ENCODE measurements at places on chromosomes 2 and 18.

GRCh38 chr2:175468431-175469098 is 287.1 kb upstream of the ATP5MC3 start:
- DNase-seq = no peak

DNA sequence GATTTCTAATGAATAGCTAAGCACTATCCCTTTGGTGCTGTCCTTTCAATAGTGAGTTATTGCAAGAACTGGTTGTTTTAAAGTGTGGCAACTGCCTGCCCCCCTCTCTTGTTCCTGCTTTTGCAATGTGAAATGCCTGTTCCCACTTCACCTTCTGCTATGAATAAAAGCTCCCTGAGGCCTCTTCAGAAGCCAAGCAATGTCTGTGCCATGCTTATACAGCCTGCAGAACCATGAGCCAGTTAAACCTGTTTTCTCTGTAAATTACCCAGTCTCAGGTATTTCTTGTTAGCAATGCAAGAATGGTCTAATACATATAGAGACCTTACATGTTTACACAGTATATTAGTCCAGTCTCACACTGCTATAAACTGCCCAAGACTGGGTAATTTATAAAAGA is 15.0 kb upstream of the METTL21A start:
- no peak for DNase-seq

DNA sequence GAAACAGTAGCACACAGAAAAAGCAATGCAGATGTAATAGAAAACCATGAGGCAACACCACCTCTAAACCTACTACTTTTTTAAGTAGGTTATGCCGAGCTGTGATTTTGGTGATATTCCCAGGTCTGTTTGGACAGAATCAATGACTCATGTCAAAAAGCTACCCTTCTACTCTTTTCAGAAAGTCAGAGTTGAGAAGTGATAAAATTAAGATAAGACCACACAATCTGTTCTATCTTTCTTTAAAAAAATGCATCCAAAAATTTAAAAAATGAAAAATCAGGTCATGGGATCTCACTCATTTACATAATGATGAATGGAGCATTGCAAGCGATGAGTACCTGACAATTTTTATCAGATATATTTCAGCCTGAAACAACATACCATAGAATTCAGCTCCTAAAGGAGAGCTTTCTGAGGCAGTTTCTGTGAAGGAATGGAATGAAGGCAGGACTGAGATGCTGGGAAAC is 826.3 kb downstream of the BCL11A start:
- no peak for DNase-seq

- DNase-seq = no peak
Measured at GRCh38 chr2:50529600-50530218, 502.2 kb downstream of the NRXN1 start.

- no peak for DNase-seq
Measured at GRCh38 chr2:185875136-185875931, 136.7 kb downstream of the FSIP2 start.

DNA sequence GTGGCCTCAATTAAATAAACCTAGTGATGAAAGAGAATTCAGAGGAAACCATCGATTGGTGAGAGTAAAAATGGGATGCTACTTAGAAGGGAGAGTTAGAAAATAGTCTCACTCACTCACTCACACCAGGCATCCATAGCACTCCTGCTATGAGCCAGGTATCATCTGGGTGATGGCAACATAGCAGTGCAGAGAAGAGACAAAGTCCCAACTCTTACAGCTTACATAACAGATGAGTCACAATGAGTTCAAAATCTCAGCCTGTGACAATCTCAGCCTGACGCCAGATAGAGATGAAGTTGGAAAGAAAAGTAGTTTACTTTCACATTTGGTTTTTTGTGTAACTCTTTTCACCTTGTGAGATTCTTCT is 55.4 kb upstream of the THOC1 start:
- no peak for DNase-seq

GRCh38 chr2:71617266-71617665 is 163.9 kb downstream of the DYSF start:
- no peak for DNase-seq

DNA sequence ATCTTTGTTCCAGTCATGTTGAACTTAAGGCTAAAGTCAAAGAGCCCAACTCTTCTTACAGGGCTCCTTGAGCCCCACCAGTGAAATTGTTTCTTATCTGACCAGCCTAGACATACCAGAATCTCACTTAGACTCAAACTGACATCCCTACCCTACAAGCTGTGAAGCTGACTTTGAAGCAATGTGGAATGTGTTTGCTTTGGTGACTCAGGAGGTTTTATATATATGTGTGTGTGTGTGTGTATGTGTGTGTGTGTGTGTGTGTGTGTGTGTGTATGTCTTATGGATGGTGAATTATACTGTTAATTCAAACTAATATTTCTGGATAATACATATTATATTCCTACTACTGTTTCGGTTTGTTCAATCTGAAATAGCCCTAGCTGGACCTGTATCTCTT is 67.3 kb downstream of the CAMKMT start:
- DNase-seq = no peak

DNA sequence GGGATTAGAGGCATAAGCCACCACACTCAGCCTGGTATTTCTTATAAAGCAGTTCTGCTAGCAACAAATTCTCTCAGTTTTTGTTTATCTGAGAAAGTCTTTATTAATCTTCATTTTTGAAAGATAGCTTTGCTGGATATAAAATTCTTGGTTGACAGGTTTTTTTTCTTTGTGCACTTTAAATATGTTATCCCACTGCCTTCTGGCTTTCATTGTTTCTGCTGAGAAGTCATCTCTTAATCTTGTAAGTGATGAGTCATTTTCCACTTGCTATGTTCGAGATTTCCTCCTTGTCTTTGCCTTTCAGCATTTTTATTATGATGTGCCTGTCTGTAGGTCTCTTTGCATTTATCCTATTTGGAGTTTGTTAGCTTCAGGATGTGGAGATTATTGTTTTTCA is 5.9 kb upstream of the ELAC1 start:
- no peak for DNase-seq

GRCh38 chr2:62452701-62453454 is 53.1 kb downstream of the TMEM17 start:
- no peak for DNase-seq

- no peak for DNase-seq
Measured at GRCh38 chr2:240791221-240791800, 28.7 kb downstream of the KIF1A start.

GRCh38 chr2:170815746-170816503 is 762 bp upstream of the GAD1 start:
- peak; percentile 35 for DNase-seq

GRCh38 chr2:151640087-151640486 is 94.2 kb downstream of the NEB start:
- DNase-seq = no peak

DNA sequence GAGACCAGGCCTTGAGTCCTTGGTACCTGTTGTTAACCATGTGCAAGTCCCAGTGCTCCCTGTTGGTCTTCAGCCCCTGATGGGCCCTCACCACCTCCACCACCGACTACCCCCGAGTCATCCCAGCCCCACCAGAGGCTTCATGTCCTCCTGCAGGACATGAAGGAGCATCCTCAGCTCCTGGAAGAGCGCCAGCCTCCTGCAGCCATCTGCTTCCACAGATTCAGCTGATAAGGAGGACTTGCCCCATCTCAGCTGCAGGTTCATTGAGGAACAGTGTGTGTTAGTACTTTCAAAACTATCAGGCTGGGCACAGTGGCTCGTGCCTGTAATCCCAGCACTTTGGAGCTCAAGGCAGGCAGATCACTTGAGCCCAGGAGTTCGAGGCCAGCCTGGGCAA is 151.9 kb downstream of the ATP9B start:
- no peak for DNase-seq

GRCh38 chr18:34965108-34965507 is 76.1 kb upstream of the MAPRE2 start:
- no peak for DNase-seq

GRCh38 chr2:101830555-101830954 is 133.0 kb downstream of the MAP4K4 start:
- DNase-seq = no peak
